Activated T-helper 1 cell treated with anti-CD3 and anti-CD28 coated beads, Interleukin-2, amount 50 U/mL, for 16 hours (primary cell): ENCODE measurements at places on chromosomes 7 and 10.
A peak's percentile ranks its signal among the peaks of the same experiment; 100 is the strongest.

- no peak for DNase-seq
Observed at GRCh38 chr10:104308439-104308903, 29.8 kb downstream of the ITPRIP start.

DNA sequence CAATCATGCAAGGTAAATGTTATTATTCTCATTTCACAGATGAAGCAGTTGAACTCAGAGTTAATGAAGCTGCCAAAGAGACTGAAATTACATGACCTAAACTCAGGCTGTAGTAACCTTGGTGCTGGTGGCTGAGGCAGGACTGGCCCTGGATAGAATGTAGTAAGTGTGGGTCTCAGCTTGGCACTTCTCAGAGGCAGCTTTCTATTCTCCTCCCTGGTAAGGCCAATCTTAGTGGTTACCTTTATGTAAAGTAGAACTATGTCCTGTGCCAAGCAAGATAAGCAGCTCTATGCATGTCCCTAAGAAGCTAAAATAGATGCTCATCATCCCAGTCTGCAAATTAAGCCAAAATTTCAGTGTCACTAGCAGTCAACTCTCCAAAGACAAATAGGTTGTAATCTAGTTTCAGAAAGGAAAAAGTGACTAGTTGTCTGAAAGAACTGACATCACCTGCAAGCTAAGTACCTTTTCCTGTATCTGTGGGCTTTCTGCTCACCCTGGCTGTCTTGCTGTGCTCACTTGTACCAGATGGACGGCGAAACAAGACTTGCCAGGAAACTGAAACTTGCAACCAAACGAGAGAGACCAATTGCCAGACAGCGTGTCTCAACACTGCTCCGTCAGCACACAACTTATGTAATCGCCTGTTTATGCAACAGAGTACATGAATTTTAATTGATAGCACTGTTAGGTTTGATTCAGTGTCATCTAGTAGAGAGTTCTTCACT is 43.7 kb downstream of the CH25H start:
- DNase-seq = peak; percentile 41

DNA sequence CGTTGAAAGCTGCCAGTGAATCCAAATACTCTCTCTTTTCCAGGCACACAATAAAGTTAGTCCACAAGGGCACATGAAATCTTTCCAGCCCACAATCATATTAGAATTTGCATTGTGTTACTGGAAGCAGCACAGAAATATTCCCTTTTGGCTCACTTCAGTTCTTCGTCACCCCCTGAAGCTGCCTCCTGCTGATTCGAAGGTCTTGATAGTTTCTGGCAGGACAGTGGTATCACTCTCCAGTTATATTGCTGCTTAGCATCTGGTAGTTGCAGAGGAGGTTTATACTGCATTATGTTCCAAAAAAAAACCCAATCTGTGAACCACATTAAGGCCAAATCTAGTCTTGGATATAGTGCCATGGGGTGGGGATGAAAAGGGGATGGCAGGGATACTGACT is 253.2 kb downstream of the BICC1 start:
- no peak for DNase-seq

DNA sequence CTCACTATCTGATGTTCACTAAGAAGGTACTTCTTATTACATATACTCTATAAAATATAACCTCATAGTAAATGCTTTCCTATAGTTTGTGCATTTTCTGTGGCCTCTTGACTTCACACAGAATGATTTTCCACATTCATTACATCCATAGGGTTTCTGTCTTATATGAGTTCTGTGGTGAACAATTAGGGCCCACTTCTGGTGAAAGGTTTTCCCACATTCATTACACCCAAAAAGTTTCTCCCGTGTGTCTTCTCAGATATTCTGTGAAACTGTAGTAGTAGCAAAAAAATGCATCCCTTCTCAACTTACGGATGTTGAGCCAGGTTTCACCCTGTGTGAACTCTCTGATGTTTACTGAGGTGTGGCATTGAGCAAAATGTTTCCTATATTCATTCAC is 119.3 kb downstream of the ZNF33B start:
- DNase-seq = no peak

DNA sequence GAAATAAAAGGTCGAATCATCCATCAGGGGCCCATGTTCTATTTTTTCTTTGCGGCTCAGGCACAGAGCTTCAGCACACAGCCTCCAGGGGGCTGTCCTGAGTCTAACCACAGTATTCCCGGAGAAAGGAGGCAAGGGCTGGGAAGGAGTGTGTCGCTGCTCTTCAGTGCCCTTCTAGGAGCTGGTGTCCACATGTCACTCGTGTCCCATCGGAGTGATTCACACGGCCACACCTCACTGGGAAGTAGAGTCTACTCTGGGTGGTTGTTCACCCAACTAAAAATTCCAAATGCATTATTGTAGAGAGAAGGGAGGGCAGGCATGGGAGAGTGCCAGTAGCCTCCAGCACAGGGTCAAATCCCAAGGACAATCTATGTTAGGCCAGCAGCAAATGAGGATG is 114.8 kb upstream of the LANCL2 start:
- DNase-seq = no peak

DNA sequence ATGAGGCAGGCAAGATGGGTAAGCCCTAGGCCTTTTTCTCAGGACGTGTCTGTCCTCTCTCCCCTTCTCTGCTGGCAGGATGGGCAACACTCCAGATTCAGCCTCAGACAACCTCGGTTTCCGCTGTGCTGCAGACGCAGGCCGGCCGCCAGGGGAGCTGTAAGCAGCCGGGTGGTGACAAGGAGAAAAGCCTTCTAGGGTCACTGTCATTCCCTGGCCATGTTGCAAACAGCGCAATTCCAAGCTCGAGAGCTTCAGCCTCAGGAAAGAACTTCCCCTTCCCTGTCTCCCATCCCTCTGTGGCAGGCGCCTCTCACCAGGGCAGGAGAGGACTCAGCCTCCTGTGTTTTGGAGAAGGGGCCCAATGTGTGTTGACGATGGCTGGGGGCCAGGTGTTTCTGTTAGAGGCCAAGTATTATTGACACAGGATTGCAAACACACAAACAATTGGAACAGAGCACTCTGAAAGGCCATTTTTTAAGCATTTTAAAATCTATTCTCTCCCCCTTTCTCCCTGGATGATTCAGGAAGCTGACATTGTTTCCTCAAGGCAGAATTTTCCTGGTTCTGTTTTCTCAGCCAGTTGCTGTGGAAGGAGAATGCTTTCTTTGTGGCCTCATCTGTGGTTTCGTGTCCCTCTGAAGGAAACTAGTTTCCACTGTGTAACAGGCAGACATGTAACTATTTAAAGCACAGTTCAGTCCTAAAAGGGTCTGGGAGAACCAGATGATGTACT is 13.1 kb downstream of the PHKG1 start:
- no peak for DNase-seq

GRCh38 chr7:69395061-69395714 is 203.1 kb upstream of the AUTS2 start:
- no peak for DNase-seq

DNA sequence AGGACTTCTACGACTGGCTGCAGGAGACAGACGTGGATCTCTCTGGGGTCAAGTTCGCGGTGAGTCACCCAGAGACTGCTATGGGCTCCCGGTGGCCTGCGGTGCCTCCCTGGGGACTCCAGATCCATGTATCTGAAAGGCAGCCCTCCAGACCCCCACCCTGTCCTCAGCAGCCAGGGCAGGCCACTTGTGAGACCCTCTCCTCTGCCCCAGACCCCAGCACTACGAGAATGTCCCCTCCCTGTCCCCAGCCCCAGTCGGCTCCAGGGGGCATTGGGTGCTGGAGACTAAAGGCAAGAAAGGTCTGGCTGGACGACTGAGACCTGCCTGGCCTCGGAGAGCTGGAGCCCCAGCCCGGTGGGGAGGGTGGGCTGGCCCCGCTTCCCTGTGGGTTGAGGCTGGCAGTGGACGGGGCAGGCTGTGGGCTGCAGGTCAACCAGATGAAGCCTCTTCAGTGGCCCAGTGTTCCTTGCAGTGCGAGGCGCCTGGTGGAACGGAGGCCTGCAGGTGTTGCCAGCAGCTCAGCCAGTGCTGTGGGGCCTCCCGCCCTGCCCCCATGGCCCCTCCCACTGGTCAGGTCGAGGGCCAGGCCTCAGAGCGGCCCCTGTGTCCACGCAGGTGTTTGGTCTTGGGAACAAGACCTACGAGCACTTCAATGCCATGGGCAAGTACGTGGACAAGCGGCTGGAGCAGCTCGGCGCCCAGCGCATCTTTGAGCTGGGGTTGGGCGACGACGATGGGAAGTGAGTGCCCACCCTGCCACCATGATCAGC is 13.8 kb downstream of the TMEM120A start:
- DNase-seq = no peak

DNA sequence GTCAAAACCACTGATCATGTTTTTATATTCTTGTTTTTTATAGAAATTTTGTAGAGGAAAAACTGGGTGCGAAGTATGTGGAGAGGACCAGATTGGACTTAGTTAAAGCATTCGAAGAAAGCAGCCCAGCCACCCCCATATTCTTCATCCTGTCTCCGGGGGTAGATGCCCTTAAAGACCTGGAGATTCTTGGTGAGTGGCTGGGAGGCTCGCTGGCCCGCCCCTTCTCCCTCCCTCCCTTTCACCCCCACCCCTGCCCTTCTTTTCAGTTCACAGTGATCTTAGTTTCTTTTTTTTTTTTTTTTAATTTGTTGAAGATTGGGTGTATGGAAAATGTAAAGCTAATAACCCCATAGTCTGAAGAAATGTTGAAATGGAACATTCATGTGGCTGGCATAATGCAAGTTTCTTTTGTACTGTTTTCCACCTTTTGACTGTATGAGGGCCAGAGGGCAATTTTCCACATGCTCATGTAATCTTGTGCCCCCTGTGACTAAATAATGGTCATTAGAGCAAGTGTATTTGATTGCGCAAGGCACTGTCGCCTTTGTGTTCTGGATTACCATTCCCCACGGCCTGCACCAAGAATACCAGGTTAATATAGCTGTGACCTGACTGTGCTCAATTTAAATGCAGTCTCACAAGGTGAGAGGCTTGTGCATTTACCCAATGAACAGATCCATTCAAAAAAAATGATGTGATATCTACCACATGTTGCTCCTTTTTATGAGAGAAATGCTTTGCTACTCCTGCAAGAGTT is 77.7 kb downstream of the CDCA7L start:
- no peak for DNase-seq
